AG08396 (cell line): ENCODE measurements at places on chromosomes 2 and 18.

- DNase-seq = no peak
These were observed 24.1 kb upstream of the SP3 start for GRCh38 chr2:173989160-173989883.

DNA sequence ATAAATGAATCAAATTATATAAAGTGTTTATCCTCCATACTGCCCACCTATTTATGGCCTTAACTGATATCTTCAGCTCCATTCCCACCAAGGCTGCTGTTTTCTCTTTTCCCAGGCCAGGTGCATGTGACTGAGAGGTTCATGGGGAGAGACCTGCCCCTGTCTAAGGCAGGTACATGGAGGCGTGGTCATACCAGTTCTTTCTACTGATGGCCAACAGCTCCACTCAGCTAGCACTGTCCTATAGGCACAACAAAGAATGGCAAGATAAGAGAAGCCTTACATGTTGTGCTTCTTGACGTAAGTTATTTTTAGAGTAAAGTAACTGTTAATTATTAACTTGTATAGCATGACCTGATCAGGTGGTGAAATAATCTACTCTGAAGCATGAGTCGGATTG, 16.8 kb downstream of the AKAIN1 start:
- no peak for DNase-seq

DNA sequence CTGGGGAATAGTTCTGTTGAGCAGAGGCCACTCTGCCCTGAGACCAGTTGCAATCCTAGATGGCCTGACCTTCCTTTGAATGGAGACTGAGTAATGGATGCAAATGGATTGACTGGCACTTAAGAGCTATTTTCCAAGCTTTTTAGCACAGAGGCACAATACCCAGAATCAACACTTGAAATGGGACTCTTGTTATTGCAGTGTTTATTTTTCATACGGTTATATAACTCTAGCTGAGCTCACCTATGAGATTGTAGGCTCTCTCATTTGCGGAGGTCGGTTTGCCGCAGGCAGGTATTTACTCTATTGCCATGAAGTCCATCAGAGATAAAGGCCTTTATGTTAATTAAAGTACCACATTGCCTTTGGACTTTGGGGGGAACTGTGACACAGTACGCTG, 422.3 kb upstream of the CELF4 start:
- no peak for DNase-seq

GRCh38 chr2:122378521-122378920, 623.1 kb downstream of the TSN start:
- DNase-seq = no peak

- DNase-seq = no peak
These were observed 124.9 kb upstream of the TTC27 start for GRCh38 chr2:32502941-32503340.

DNA sequence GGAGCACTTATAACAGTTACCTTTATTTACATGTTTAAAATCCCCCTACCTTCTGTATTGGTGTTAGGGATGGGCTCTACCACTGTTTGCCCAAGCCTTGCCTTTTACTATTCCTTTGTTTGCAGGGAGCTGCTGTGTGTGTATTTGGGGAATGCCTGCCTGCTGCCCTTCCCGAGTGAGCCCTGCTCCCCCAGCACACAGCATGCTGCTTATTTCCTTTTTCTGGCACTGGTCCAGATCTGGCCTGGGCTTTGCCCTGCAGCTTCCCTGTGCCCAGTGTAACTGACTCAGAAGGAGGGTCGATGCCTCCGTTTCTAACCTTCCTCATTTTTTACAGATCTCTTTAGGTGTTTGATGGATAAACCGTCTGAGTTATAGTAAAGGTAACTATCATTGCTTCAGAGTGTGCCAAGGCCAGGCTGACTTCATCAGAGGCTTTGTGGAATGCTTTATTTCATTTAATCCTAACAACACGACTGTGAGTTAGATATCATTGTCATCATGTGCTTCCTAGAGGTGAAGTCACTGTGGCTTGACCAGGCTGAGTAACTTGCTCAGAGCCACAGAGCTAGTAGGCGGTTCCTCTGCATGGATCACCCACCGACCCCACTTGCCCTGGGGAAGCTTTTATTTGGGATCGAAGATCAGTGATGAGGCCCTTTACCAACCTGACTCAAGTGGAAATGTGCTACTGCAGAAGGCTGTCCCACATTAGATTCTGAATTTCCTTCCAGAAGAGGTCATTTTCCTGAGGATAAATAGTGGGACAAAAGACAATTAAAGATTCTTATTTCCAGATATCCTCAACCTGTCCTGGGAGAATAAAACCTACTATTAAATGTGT, 238.8 kb downstream of the ZNF407 start:
- peak; percentile 20 for DNase-seq

DNA sequence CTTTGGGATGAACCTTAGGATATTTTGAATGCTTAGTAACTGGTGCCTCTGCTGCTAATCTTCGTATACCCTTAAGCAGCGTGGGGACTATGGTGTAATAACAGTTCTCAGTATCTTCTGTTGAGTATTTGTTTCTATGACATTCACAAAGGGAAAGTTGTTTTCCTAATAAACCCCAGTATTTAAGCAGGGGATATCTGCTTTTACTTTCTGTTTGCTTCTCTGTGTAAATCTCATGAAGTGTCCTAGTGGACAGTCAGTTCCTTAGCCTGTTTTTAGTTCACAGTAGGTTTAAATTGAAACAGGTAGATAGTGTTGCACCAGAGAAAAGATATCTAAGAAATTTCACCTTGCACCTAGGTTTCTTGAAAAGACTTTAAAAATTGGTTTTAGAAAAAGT, 14.9 kb downstream of the KIAA1328 start:
- DNase-seq = no peak

- DNase-seq = no peak
These were observed 19.5 kb upstream of the PAX8 start for GRCh38 chr2:113298176-113298575.

GRCh38 chr2:26720322-26721114, 28.0 kb downstream of the KCNK3 start:
- peak; percentile 84 for DNase-seq

DNA sequence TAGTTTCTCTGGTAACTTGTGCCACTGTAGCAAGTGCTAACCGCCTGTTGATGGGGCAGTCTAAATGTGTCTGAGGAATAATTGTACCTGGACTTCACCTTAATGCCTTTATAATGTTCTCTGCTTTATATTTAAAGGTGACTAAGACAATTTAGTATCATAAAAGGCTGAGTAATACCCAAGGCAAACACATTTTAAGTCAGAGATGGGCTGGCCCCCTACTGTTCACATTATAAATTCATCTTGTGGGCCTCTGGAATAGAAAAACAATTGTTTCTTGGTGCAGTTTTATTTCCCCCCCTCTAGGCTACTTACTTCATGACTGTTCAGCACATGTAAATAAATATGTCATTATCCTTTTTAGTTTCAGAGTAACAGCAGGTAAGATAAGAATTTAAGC, 559.3 kb upstream of the PIK3C3 start:
- no peak for DNase-seq

GRCh38 chr2:157657858-157658257, 29.2 kb upstream of the ACVR1C start:
- no peak for DNase-seq

- DNase-seq = no peak
These were observed 48.2 kb downstream of the FLACC1 start for GRCh38 chr2:201308914-201309313.

- DNase-seq = no peak
These were observed 199.4 kb downstream of the FSHR start for GRCh38 chr2:48954935-48955334.

DNA sequence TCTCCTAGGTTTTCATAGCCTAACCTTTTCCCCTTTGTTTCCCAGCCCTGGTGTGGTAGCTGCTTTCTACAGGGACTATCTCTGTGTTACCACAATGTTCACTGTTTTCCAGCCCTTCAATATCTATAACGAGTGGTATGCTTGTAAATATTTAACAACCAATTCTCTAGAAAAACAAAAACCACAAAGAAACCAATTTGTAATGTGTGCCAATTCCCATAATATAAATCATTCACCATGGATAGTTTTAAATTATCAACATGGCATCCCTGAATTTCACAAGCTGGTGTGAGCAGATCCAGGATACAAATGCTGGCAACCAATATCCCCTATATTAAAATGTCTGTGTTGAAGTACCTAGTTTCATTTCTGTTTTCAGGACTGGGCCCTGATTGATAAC, 207.5 kb upstream of the FBXO11 start:
- DNase-seq = no peak

DNA sequence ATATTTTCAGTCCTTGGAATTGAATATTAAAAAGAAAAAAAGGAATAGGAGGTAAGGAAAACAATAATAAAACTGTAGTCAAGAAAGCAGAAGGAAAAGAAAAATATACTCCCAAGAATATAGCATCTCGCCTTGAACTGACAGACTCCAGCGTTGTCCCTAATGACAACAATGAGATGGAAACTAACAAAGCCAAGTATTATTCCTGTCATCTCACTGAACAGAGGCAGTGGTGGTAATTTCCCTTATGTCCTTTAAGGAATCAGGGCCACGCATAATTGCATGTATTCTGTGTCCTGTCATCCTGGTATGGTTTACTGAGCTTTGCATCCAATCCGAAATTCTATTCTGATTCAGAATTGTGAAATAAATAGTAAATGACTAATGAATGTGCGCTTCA, 158.9 kb downstream of the LRRTM4 start:
- DNase-seq = no peak

GRCh38 chr18:79107886-79108285, 38.7 kb downstream of the ATP9B start:
- no peak for DNase-seq

GRCh38 chr18:34972765-34973414, 68.3 kb upstream of the MAPRE2 start:
- no peak for DNase-seq

DNA sequence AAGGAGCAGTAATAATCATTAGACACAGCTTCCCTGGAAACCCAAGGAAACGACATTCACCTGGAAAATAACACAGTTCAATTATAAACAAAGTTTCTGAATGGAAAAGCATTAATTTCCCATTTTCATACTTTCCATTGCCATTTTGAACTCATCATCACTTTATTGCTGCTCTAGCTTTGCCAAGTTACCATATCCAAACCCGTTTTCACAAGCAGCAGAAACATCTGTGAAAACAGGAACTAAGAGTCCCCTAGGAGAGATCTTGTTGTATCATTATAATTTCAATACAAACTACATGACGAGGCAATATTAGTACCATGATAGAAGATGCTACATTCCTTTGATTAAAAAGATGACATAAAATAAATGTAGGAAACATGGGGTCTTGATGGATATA, 597.0 kb upstream of the NRXN1 start:
- no peak for DNase-seq

DNA sequence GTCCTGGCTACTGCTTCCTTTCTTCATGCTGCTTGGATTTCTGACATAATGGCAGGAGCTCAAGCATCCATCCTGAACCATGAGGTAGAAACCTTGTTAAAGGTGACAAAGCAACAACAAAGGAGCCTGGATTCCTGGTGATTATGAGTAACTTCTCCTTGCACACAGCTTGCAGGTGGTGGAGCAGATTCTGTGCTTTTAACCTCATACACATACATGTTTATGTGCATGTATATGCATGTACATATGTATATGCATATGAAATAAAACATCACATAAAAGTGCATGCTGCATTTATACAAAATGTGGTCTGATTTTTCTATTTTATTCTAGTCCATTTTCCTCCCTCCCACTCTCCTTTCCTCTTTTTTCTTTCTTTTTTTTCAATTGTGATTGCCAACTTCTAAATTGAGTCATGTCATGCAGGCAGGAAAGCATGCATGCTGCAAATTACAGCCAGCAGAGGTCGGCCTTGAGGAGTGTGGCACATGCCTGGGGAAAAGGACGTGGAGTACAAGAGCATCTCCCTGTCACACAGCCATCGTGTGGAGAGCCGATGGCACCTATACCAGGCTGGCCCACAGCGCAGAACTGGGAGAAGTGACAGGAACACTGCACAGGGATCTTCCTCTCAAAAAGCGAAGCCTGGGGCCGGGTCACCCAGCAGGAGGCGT, 17.9 kb downstream of the LCT start:
- peak; percentile 37 for DNase-seq

- DNase-seq = no peak
These were observed 51.7 kb downstream of the CAB39 start for GRCh38 chr2:230764346-230764745.

DNA sequence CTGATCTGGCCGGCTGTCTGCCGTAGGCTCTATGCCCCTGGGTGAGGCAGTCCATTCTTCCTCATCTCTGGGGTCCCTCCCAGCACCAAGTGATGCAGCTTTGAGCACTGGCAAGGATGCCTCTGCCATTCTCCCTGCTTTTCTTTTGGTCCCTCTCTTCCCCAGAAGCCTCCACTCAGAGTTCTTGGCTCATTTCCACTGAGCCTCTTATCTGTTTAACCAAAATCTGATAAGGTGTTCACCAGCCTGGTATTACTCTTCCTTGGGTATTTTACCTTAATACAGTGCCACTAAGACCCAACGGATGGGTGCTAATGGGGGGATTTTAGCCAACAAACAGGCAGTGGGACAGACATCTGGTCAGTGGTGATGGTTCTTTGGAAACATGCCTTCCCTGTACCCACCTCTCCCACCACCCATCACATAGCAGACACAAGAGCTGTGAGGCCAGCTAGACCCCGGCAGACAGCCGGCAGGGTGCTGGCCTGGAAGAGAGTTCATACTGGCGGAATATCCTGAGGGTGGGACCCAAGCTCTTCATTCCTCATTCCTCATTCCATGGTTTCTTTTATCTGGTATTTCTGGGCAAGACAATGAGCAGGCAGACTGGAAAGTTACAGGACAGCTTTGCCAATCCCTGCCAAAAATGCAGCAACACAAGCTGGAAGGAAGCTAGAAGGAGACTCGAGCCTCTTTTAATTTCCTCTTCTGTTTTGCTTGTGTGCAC, 34.6 kb downstream of the ZBTB7C start:
- DNase-seq = no peak
